ENCODE measurements at places on chromosomes 5 and 9.

DNA sequence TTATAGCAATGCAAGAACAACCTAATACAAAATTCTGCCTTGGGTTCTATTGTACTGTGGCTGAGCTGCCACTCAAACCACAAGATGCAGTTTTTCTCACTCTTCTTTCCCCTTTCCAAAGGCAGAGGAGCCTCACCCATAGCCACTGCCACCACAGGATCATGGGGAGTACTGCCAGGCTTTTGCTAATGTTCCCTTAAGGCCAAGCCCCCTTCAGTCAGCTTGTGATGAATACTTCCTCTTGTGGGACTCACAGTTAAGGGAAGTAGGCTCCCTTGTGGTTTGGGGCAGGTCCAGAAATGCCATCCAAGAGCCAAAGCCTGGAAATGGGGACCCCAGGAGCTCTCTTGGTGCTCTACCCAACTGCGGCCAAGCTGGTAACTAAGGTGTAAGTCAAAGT lies 258.7 kb downstream of the SPATA31D1 start:
- H3K27ac ChIP-seq, result no peak overlapping the region
- H3K4me3 ChIP-seq, result no peak overlapping the region
- no peak for DNase-seq
- H3K27me3 ChIP-seq, result no peaks in the 10 kb centered on the region

GRCh38 chr5:58986281-58986680 lies 403.4 kb downstream of the RAB3C start:
- H3K27me3 ChIP-seq, result no peaks in the 10 kb centered on the region
- DNase-seq, result no peak
- H3K36me3 ChIP-seq, result no peaks in the 10 kb centered on the region
- H3K4me1 ChIP-seq, result no peaks in the 10 kb centered on the region
- no peak overlapping the region for H3K4me3 ChIP-seq

- no peaks in the 10 kb centered on the region for H3K36me3 ChIP-seq
- no peak overlapping the region for H3K4me3 ChIP-seq
- no peaks in the 10 kb centered on the region for H3K4me1 ChIP-seq
- H3K27ac ChIP-seq, result no peak overlapping the region
Measured at GRCh38 chr5:124193371-124193789, 553.1 kb downstream of the ZNF608 start.

DNA sequence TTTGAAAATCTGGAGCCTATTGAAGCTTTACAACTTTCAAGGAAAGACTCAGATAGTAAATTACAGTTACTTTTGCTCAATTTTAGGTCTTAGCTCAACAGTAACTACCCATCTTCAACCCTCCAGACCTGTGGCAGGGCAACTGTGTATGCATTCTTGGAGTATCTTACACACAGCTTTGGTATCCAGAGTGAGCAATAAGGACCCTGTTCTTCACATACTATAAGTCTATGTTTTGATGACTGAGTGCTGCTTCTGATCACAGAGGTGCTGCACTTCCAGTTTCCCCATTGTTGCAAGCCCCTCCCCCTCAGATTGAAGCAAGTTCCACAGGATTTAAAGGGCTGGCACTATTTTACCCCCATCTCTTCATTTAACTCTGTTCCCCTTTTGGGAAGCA lies 737.4 kb upstream of the GRAMD2B start:
- no peaks in the 10 kb centered on the region for H3K27me3 ChIP-seq
- no peak for DNase-seq
- H3K27ac ChIP-seq, result no peak overlapping the region

GRCh38 chr5:126178521-126178920 lies 244.7 kb upstream of the GRAMD2B start:
- H3K27ac ChIP-seq, result no peak overlapping the region
- no peaks in the 10 kb centered on the region for H3K27me3 ChIP-seq
- no peaks in the 10 kb centered on the region for H3K36me3 ChIP-seq

DNA sequence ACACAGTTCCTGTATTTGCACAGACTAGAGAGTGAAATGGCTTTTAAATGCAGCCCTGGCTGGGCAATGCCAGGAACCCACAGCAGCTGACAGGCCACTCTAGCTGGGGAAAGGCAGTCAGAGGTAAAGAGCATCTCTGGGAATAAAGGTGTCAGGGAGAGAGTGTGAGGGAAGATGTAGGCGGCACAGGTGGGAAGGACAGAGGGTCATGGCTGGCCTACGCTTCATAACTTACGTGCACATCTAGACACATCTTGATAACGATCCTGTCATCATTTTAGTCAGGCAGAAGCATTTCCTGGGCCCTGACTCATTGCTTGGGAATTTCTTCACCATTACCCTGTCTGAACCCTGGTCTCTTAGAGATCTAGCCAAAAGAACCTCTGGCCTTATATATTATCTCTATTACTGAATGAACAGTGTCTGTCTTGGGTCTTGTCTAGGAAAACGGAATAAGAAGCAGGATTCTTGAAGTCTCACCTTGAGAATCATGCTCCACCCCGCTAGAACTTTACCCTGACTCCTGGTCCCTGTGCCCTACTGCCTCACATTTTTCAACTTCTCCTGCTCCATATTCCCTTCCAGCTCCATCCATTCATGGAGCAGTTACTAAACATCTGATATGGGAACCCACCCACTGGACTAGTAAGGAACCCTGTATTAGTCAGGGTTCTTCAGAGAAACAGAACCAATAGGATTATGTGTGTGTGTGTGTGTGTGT lies 106.4 kb upstream of the ELL2 start:
- peak overlapping the region; percentile 58 for H3K27ac ChIP-seq
- no peaks in the 10 kb centered on the region for H3K27me3 ChIP-seq
- no peak overlapping the region for H3K4me3 ChIP-seq
- DNase-seq, result no peak
- no peaks in the 10 kb centered on the region for H3K36me3 ChIP-seq

- no peak overlapping the region for H3K4me3 ChIP-seq
- no peaks in the 10 kb centered on the region for H3K36me3 ChIP-seq
- H3K27ac ChIP-seq, result no peak overlapping the region
Measured at GRCh38 chr5:17001428-17001827, 65.3 kb upstream of the MYO10 start.

DNA sequence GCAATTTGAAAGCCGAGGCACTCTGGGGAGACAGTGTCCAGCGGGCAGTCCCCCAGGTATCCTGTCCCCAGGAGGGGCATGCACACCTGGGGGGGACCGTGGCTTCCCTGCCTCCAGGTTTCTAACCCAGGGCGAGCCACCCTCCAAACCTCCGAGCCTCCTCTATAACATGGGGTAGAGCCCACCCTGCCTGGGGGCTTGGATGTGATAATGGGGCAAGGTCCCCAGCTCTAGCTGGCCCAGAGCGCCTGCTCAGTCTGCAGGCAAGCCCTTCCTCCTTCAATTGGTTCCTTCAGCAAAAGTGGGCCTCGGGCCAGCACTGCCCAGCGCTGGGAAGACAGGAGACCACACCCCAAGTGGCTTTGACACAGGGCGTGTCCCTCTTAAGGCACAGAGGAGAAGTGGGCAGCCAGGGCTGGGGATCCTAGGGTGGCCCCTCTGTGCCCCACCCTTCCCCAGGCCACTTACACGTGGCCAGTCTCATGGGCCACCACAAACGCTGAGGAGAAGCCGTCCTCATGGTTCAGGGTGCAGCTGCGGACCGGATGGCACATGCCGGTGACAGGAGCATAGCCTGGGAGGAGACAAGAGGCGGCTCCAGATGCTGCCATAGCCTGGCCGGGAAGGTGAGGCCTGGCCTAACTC lies 94.3 kb downstream of the ZNF354C start:
- no peak for DNase-seq
- no peaks in the 10 kb centered on the region for H3K36me3 ChIP-seq
- no peak overlapping the region for H3K4me3 ChIP-seq
- no peaks in the 10 kb centered on the region for H3K27me3 ChIP-seq

GRCh38 chr5:135075621-135076020 lies 41.6 kb upstream of the PITX1 start:
- no peaks in the 10 kb centered on the region for H3K36me3 ChIP-seq
- no peak for DNase-seq
- no peak overlapping the region for H3K4me3 ChIP-seq
- H3K27ac ChIP-seq, result no peak overlapping the region
- H3K4me1 ChIP-seq, result no peaks in the 10 kb centered on the region
- H3K27me3 ChIP-seq, result no peaks in the 10 kb centered on the region

DNA sequence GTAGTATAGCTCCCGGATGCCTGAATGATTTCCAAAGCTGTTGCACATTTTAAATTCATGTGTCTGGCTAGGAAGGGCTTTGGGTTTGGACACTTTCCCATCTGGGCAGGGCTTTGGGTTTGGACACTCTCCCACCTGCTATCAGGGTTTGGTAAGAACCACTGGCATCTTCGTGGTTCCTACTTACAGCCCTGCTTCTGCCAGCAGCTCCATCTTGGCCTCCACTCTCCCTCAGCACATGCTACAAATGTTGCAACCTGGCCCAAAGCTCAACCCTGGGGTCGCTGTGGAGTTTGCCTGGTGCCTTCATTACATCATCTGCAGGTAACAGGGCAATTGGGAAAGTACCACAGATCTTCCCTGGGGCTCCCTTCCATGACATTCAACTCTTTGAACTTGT lies 3.5 kb downstream of the TMCO6 start:
- H3K4me3 ChIP-seq, result no peak overlapping the region
- DNase-seq, result no peak
- H3K4me1 ChIP-seq, result no peaks in the 10 kb centered on the region
- H3K36me3 ChIP-seq, result peaks cover 4% of the 10 kb centered on the region
- no peak overlapping the region for H3K27ac ChIP-seq
- no peaks in the 10 kb centered on the region for H3K27me3 ChIP-seq

Data from aorta (tissue), 5 donors.